Epithelial cell of umbilical artery (primary cell): ENCODE measurements at places on chromosomes 3 and 15. TPM values are rescaled to one million over a fixed set of nuclear protein-coding genes. Genes with fewer than 3 reads are reported as not detected.

WDR93 gene
- not detected in 2 replicates for total RNA-seq

TMEM40 gene
- total RNA-seq: 0.15 TPM in 1 of 2 replicates, not detected in the other

TRH gene
- total RNA-seq: not detected in 2 replicates

OSBPL10 gene
- 15.8 and 19.5 TPM in 2 replicates for total RNA-seq

SPATA12 gene
- total RNA-seq: under 0.01 TPM in 2 replicates

HGD gene
- 0.32 TPM in 1 of 2 replicates, not detected in the other for total RNA-seq

ALPK3 gene
- 9.1 and 13.1 TPM in 2 replicates for total RNA-seq

TLR9 gene
- total RNA-seq: not detected in 2 replicates

SLC9C1 gene
- total RNA-seq: not detected in 2 replicates

COLQ gene
- total RNA-seq: 0.46 and 0.97 TPM in 2 replicates

XCR1 gene
- total RNA-seq: not detected in 2 replicates

MCF2L2 gene
- total RNA-seq: 1.2 and 1.3 TPM in 2 replicates

SLC22A14 gene
- not detected in 2 replicates for total RNA-seq

LRTM1 gene
- total RNA-seq: not detected in 2 replicates

SERINC4 gene
- total RNA-seq: not detected in 2 replicates

GABRB3 gene
- 0.32 and 0.61 TPM in 2 replicates for total RNA-seq

SI gene
- not detected in 2 replicates for total RNA-seq

GPR15 gene
- not detected in 2 replicates for total RNA-seq

INSYN1 gene
- not detected in 2 replicates for total RNA-seq

FBXL22 gene
- under 0.01 TPM in 1 of 2 replicates, not detected in the other for total RNA-seq

IQCF5 gene
- total RNA-seq: not detected in 2 replicates

MBD4 gene
- 17.2 and 22.6 TPM in 2 replicates for total RNA-seq

LRRC31 gene
- not detected in 2 replicates for total RNA-seq

TMEM207 gene
- total RNA-seq: not detected in 2 replicates

RTP4 gene
- 0.61 TPM in 1 of 2 replicates, not detected in the other for total RNA-seq

BDH1 gene
- 5.2 and 7.0 TPM in 2 replicates for total RNA-seq

IGSF11 gene
- not detected in 2 replicates for total RNA-seq

FSTL1 gene
- 483 and 818 TPM in 2 replicates for total RNA-seq

GPR62 gene
- total RNA-seq: under 0.01 TPM in 1 of 2 replicates, not detected in the other
